ENCODE measurements at places on chromosomes 12 and 14.

DNA sequence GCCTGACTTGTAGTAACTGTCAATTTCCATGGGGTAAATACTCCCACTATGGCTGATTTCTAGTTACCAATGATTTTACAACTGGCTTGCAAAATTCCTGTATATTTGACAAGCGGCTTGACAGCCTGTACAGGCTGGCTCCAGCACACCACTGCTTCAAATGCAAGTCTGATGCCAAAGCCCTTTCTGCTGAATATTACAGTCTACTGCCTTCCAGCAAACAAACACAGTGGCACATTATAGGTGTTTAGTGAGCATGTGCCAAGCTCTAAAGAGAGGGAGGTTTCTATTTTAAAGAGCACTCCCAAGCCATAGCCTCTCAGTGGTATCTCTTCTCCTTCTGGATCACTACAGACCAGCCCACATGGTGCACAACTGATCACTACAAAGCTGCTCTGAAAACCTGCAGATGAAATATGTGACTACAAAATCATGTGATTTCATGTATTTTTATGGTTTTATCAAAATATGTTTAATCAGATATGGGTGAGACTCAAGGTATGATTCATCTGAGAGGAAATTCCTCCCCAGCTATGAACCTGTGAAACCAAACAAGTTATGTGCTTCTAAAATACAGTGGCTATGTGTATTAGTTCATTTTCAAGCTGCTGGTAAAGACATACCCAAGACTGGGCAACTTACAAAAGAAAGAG is 101.5 kb downstream of the RPAP3 start:
- no peak for DNase-seq

GRCh38 chr14:21084998-21085853 is 13.2 kb downstream of the ZNF219 start:
- no peak for DNase-seq

GRCh38 chr14:104795781-104796686 is 486 bp upstream of the AKT1 start:
- peak; percentile 48 for DNase-seq

- DNase-seq = no peak
Measured at GRCh38 chr14:51859131-51859530, 1.3 kb upstream of the GNG2 start.

DNA sequence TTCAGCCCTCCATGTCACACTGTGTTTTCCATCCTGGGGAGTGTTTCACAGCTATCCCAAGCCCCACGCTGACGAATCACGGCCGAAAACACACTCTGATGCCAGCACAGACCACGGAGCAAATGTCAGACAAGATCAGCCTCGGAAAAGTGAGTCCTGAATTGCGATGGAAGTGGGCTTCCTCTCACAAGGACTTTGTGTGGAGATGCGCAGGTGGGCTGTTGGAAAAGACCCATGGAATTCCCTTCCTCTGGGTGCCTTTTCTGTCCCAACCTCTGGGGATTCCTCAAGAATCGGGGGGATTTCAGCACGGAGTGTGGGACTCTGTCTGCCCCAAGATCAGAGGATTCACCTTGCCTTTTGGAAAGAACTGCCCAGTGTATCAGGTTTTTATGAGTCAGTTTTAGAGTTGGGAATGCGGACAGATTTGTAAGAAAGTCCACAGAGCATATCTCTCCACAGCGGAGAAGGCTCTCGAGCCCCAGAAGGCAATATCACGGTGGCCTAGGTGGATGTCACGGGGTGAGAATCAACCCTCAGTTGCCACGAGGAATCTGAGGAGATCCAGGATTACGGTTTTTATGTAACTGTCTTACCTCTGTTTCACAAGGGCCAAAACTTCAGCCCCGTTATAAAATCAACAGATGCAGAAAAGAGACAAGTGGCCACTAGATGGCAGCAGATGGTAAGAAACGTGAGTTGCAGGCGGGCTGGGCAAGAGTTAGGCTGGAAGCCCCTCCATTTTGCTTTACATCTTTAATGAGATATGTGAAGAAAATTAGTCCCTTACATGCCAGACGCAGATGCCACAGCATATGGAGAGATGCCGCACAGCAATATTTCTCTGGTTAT is 201.9 kb downstream of the DAD1 start:
- no peak for DNase-seq

DNA sequence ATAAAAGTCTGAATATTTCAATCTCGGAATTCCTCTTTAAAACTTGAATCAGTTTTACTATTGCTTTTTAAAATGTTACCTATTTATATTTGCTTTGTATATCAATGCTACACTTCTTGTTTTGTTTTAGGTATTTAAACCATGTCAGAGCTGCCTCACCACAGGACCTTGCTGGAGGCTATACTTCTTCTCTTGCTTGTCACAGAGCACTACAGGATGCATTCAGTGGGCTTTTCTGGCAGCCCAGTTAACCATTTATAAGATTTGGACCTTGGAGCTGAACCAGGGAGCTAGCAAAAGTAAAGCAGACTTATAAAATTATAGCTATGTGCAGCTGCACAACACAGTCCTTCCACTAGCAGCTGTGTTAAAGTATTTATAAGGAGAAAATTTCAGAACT is 12.8 kb downstream of the TRMT5 start:
- no peak for DNase-seq

GRCh38 chr12:103130564-103130963 is 173.1 kb downstream of the ASCL1 start:
- DNase-seq = no peak

GRCh38 chr12:125228519-125229260 is 163.5 kb downstream of the AACS start:
- no peak for DNase-seq

DNA sequence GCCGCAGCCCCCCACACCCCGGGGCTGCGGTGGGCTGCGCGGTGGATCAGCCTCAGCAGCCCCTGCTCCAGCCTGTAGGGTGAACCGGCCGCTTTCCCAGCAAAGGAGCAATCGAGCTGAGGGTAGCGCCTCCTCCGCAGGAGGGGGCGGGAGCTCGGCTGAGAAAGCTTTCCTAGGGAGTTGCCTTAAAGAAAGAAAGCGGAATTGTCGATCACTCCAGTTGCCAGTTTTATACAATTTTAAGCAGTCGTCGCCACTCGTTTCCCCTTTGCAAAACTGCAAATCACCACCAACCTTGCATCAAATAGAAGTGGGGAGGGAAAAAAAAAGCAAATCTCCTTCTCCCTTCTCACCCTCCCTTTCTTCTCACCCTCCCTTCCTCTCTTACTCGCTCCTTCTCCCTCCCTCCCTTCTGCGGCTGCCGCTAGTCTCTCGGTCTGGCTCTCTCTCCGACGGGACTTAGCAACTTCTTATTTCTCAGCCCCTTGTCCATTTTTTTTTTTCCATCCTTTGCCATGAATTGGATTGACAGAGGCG is at the start of gene PDE3A:
Gene PDE3A (plus strand): TSS at position 424 of the 537 bp plus-strand sequence. CDS start 748 bp downstream, outside the sequence.
- no peak for DNase-seq

DNA sequence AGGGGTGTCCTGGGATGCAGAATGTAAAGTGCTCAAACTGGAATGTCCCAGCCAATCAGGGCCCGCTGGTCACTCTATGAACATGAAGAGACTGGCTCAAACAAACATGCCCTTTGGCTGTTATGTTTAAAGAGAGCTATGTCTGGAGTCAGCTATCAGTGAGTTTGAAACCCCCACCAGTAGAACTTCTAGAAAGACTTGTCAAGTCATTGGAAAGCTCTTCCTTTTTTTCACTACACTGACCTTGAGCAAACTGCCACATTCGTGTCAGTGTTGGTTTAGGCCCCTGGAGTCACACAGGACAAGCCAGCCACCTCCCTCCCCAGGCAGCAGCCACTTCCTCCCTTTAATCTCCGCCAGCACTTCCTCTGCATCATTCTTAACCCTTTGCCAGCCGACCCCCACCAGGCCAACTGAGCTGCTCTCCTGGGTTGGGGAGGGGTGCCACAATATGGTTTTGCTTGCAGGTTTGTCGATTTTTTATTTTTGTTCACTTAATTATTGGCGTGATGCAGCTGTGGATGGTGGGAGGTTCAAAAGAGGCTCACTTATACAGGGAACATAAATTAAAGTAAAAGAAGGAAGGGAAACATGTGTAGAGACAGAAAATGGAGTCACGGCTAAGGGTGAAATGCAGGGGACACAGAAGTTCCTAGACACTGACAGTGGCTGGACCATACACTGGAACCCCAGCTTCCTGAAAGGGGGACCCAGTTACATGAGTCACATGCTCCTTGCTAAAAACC is 25.3 kb downstream of the CMKLR1 start:
- no peak for DNase-seq
